ENCODE measurements at places on chromosomes 2 and 18. TPM values are rescaled to one million over a fixed set of nuclear protein-coding genes. Genes with fewer than 3 reads are reported as not detected.

The IL1B gene
- total RNA-seq: 0.37 TPM

The CYS1 gene
- total RNA-seq: not detected

The NEMP2 gene
- 25.1 TPM for total RNA-seq

The SLC19A3 gene
- not detected for total RNA-seq

The OSBPL1A gene
- total RNA-seq: 2.9 TPM

The ACVR2A gene
- 3.5 TPM for total RNA-seq

The GAREM1 gene
- total RNA-seq: not detected

The NEU4 gene
- 0.89 TPM for total RNA-seq

The RNF103 gene
- 10.0 TPM for total RNA-seq

The CLHC1 gene
- total RNA-seq: 4.0 TPM

The TUBB8B gene
- not detected for total RNA-seq

The ZNF521 gene
- not detected for total RNA-seq

The BOD1L2 gene
- total RNA-seq: not detected

The CCBE1 gene
- total RNA-seq: 0.14 TPM

The CD8B2 gene
- 0.09 TPM for total RNA-seq

The LGALSL gene
- 1.9 TPM for total RNA-seq

The COL4A4 gene
- total RNA-seq: not detected

The PDCD1 gene
- 37.2 TPM for total RNA-seq

The DHX57 gene
- total RNA-seq: 14.0 TPM

The FLACC1 gene
- 0.72 TPM for total RNA-seq

The DYTN gene
- not detected for total RNA-seq

The RAPH1 gene
- total RNA-seq: 9.9 TPM

The TBC1D8 gene
- total RNA-seq: 3.3 TPM

The DSG2 gene
- 1.3 TPM for total RNA-seq

The NPAS2 gene
- 12.0 TPM for total RNA-seq

The NPPC gene
- total RNA-seq: 0.35 TPM

The M1AP gene
- 0.33 TPM for total RNA-seq

The ST3GAL5 gene
- 7.3 TPM for total RNA-seq

The UGT1A10 gene
- not detected for total RNA-seq

The SH3RF3 gene
- 1.4 TPM for total RNA-seq

The UGGT1 gene
- total RNA-seq: 50.0 TPM

The WNT10A gene
- total RNA-seq: 6.0 TPM

The RIT2 gene
- not detected for total RNA-seq

Measured in activated CD4-positive, alpha-beta T cell treated with anti-CD3 and anti-CD28 coated beads for 36 hours (primary cell).